Natural killer cell treated with Interleukin-12 subunit alpha and Interleukin-12 subunit beta and Interleukin-15 and Interleukin-18, amount 100 ng/mL, for 72 hours (primary cell): ENCODE measurements at places on chromosomes 2 and 18.
A peak's percentile ranks its signal among the peaks of the same experiment; 100 is the strongest.

GRCh38 chr2:138742441-138743057, 37.6 kb downstream of the NXPH2 start:
- no peak for DNase-seq

DNA sequence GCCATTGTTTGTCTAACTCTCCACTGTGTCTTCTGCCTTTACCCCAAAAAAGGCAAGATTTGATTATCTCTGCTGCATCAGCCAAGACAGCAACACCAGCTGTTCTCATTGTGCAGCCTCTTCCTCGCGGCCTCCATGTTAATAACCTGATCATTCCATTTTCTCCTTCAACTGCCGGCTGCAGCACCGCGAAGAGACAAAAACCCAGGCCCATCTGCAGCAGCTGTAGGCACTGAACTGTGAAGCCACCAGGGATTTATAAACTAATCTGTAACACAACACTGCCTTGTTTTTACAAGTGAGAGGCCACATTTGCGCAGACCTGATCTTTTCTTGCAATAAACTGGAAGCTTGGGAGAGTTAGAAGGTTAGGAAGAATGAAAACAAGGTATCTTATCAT, 147.8 kb downstream of the SATB2 start:
- no peak for DNase-seq

GRCh38 chr2:39696101-39696553, 30.4 kb downstream of the TMEM178A start:
- no peak for DNase-seq

DNA sequence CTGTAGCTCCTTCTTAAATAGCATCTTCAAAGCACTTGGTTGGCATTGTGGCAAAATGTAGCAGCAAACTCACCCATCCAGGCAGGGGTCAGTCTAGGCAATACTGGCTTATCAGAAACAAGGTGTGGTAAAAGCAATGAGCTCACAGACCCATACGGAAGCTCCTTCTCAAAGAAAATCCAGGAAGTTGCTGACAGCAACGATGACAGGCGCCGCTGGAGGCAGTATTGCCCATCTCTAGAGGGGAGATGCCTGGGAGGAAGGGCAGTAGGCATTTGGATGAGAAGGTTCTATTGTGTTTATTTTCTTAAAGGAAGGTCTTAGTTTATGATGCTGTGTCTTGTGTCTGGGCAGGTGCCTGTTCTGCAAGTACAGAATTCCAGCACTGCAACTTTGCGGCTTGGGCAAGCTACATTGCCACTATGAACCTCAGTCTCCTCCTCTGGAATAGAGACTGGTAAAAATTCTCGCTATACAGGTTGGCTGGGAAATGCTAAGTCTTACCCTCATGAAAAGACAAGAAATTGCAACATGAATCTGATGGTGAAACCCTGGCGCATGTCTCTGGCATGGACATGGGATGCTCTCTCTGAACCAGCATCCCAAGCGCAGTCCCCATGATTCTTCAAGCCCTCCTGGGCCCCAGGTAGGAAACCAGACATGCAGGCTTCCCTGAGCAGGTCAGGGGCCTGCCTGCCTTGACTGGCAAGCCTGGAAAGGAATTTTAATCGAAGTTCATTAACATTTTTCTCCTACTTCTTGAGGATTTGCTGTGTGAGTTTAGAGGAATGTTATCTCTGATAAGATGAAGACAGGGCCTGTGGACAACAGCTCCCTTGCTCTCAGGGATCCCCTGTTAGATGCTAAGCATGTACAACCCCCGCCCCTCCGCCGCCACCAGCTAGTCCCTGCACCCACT, 156.0 kb downstream of the TFCP2L1 start:
- DNase-seq = no peak

- no peak for DNase-seq
Observed at GRCh38 chr2:10877651-10878111, 34.1 kb upstream of the KCNF1 start.

DNA sequence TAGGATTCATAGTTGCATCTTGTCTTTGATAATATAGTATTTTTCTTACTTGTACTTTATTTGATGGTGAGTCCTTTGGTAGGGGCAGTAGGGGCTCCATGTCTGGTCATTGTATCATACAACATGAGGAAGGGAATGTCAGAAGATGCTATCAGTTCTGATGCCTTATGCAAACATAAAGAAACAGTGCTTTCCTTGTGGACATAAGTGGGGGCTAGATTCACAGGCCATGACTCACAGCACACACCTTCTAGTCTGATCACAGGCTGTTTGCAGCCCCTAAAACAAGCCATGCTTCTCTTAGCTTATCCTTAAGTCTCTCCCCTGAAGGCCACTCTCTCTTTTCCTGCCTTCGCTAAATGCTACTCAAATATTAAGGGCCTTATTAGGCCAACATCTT, 10.7 kb upstream of the SLC14A1 start:
- DNase-seq = no peak

DNA sequence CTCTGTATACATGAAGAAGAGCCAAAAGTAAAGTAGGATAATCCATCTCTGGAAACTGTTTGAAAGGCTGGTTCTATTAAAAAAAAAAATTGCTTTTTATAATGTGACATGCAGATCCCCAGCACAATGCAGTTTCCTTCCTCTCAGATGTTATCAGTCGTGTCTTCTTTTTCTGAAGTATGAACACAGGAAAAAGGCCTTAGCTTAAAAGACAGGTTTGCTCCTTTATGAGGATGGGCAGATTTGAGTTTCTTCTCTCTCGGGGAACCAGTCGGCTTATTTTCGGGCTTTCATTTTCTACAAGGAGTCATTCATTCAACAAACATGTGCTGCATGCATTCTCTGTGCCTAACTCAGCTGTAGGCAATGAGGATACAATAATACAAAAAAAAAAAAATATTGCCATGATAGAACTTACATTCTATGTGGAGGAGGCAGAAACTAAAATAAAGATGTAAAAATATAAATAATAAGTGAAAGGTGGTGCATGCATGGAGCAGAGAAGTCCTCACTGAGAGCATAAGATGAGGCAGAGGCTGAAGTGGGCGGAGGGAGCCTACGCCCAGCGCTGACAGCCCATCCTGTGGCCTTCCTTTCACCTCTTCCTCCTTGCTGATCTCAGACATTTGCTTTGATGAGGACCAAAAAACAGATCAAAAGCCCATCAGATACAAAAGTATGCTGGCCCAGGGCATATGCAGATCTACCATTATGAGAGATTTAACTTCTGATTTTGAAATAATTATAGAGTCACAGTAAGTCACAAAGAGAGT, at the start of gene CD226:
CD226 (minus strand) TSS at position 513 of the 773 bp plus-strand sequence; CDS start at position 46, 467 bp downstream.
- peak; percentile 68 for DNase-seq

GRCh38 chr2:96207774-96208142, 869 bp downstream of the STARD7 start:
- no peak for DNase-seq

DNA sequence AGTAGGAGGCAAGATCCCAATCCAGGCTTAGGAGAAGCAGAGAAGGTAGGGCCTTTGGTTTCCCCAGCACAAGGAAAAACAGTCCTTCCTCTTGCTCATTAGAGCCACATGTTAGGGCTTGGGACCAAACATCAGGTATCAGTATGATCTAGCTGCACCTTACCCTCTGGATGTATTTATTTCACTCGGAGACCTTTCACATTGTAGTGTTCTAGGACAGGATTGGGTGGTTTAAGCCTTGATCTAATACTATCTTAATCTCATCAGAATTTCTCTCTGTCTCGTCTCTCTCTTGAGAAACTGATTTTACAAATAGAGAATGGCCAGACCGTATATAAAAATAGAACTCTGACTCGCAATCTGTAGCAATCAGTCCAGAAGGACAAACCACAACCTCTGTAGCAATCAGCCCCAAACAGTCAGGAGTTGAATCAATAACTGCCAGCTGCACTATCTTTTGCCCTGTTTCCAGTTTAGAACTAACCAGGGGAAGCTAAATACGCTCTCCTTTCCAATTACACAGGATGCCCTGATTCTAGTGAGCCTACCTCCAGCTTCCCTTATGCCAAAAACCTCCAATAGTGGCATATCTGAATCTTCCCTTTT, 207.1 kb downstream of the TDRD15 start:
- DNase-seq = no peak

DNA sequence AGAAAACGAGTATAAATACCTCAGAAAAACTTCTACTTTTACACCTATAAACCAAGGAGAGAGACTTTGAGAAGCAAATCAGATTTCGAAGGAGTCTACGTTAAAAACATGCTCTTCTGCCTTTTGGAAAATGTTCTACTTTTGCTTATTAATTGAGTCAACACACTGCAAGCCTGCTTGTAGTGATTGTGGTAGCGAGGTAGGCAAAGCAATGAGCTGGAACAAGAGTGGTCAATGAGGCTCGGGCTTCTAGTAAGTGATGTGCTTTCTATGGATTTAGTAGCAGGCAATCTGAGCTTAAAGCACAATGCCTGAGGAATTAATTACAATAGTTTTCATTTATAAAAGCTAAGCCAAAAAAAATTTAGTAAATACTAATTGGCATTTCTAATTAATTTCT, 103.4 kb upstream of the TFCP2L1 start:
- DNase-seq = no peak

DNA sequence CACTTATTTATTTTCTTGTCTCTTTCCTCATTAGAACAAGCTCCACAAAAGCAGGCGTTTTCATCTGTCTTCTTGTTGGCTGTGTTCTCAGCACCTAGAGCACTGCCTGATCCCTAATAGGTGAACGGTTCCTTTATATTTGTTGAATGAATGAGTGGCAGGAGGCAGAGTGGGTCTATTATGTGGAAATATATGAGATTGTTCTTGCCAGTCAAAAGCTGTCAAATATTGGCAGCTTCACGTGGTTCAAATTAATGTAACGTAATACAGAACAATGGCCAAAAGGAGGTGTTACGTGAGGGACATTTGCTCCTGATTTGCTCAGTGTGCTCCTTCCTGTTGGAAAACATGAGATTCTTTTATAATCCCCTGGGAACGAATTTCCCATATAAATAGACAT, 8.5 kb upstream of the ARHGAP25 start:
- no peak for DNase-seq
